ENCODE measurements at places on chromosomes 5 and 9. TPM values are rescaled to one million over a fixed set of nuclear protein-coding genes. Genes with fewer than 3 reads are reported as not detected.

DNA sequence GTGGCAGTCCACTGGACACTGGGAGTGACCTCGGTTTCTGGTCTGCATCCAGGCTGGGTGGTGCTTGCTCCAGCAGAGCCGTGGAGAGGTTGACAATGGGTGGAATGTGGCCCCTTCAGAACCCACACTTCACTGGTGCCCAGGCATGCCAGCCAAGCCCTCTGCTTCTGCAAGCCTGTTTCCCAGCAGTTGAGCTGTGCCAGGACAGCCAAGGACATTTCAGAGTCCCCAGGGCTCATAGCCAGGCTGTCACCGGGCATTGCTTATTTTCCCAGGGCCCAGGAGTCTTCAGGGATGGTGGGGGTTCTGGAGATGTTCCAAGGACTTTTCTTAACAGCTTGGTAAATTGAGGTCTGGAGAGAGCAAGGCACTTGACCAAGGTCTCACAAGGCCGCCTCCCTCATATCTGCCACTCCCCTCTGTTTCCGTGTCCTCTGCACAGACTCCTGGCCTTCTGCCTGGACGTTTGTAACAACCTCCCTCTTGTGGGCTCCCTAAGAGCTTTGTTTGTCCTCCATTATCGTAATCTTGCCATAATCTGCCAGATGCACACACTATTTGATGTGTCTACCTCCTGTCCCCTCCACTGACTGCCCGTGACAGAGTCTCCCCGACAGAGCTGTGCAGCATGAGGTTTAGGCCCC is 3.8 kb upstream of the NDST1 start:
- H3K4me3 ChIP-seq, result no peak overlapping the region
- peaks cover 100% of the 10 kb centered on the region for H3K4me1 ChIP-seq
- no peak for DNase-seq
- no peaks in the 10 kb centered on the region for H3K27me3 ChIP-seq

DNA sequence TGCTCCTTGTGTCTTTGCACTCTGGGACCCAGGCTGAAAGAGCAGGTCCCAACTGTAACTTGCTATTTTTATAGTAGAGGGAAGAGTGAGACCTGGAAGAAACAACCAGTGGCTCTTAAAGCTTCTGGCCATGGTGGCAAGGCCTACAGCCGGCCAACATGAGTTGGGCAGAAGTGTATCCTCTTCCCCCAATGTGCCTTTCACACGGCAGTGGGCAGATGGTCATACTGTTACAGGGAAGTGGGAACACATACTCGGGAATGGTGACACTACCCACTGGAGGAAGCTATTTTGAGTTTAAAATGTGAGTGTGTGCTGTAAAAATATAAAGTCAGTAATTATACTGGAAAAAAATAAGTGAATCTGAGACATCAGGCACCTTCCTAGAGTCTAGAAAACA is 116.0 kb downstream of the MVB12B start:
- H3K27ac ChIP-seq, result no peak overlapping the region
- no peaks in the 10 kb centered on the region for H3K27me3 ChIP-seq
- no peak overlapping the region for H3K4me3 ChIP-seq
- H3K4me1 ChIP-seq, result no peaks in the 10 kb centered on the region
- no peak for DNase-seq

- DNase-seq, result no peak
- H3K36me3 ChIP-seq, result no peaks in the 10 kb centered on the region
- no peaks in the 10 kb centered on the region for H3K4me1 ChIP-seq
- H3K27me3 ChIP-seq, result no peaks in the 10 kb centered on the region
- no peak overlapping the region for H3K27ac ChIP-seq
Observed at GRCh38 chr9:114450181-114450580, 55.1 kb downstream of the WHRN start.

- no peak overlapping the region for H3K27ac ChIP-seq
- H3K36me3 ChIP-seq, result peaks cover 6% of the 10 kb centered on the region
- no peaks in the 10 kb centered on the region for H3K4me1 ChIP-seq
- no peak for DNase-seq
Observed at GRCh38 chr9:93671020-93671338, 94.6 kb downstream of the PHF2 start.

- no peaks in the 10 kb centered on the region for H3K27me3 ChIP-seq
- H3K27ac ChIP-seq, result no peak overlapping the region
- no peaks in the 10 kb centered on the region for H3K4me1 ChIP-seq
- H3K4me3 ChIP-seq, result no peak overlapping the region
- no peaks in the 10 kb centered on the region for H3K36me3 ChIP-seq
- no peak for DNase-seq
Observed at GRCh38 chr9:71498691-71499090, 269.6 kb downstream of the CEMIP2 start.

The ARID3C gene
- total RNA-seq, result not detected

- no peaks in the 10 kb centered on the region for H3K4me1 ChIP-seq
- DNase-seq, result no peak
- H3K27me3 ChIP-seq, result no peaks in the 10 kb centered on the region
- no peaks in the 10 kb centered on the region for H3K36me3 ChIP-seq
- H3K4me3 ChIP-seq, result no peak overlapping the region
Observed at GRCh38 chr5:128305341-128305740, 221.8 kb downstream of the SLC12A2 start.

- H3K36me3 ChIP-seq, result no peaks in the 10 kb centered on the region
- no peak overlapping the region for H3K27ac ChIP-seq
- no peak overlapping the region for H3K4me3 ChIP-seq
- H3K27me3 ChIP-seq, result no peaks in the 10 kb centered on the region
- no peak for DNase-seq
Observed at GRCh38 chr9:35859310-35859989, 10.8 kb downstream of the OR13J1 start.

DNA sequence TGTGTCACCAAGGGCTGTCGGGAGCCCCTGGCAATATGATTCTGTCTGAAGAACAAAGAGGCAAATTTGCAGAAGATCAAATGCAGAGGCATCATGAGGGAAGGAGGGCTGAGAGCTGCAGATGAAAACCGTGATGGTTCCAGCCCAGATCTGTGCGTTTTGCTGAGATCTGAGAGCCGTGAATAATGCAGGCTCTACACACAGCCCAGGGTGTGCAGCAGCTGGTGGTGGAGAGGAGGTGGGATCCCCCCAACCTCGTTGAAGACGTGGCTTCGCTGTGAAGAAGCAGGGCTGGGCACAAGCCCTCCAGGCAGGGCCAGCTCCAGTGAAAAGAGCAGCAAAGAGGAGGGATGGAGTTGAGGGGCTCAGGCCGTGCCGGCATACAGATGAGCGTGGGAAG is 75.5 kb downstream of the TSPAN17 start:
- H3K4me3 ChIP-seq, result no peak overlapping the region
- H3K36me3 ChIP-seq, result no peaks in the 10 kb centered on the region
- no peaks in the 10 kb centered on the region for H3K4me1 ChIP-seq
- DNase-seq, result no peak
- H3K27me3 ChIP-seq, result peaks cover 3% of the 10 kb centered on the region

The FGF1 gene
- not detected for total RNA-seq

The TRIM41 gene
- 22.1 TPM for total RNA-seq

DNA sequence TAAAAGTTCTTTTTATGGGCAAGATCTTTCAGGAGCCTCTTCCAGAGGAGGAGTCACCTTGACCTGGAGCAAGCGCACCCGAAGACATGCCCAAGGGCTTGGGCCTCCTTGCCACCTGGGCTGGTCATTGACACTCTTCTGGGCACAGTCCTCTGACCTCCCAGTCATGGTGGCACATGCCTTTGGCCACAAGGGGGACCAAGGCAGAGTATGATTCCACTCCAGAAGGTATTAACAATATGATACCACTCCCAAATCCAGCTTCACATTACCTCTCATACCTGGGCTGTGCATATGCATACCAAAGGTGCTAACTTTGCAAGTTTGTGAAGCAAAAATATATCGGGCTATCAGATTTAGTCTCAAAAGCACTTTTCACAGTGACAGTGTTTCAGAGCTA is 84.6 kb downstream of the MAST4 start:
- no peaks in the 10 kb centered on the region for H3K27me3 ChIP-seq
- no peaks in the 10 kb centered on the region for H3K4me1 ChIP-seq
- no peaks in the 10 kb centered on the region for H3K36me3 ChIP-seq
- H3K27ac ChIP-seq, result no peak overlapping the region
- H3K4me3 ChIP-seq, result no peak overlapping the region
- no peak for DNase-seq

The LVRN gene
- not detected for total RNA-seq

DNA sequence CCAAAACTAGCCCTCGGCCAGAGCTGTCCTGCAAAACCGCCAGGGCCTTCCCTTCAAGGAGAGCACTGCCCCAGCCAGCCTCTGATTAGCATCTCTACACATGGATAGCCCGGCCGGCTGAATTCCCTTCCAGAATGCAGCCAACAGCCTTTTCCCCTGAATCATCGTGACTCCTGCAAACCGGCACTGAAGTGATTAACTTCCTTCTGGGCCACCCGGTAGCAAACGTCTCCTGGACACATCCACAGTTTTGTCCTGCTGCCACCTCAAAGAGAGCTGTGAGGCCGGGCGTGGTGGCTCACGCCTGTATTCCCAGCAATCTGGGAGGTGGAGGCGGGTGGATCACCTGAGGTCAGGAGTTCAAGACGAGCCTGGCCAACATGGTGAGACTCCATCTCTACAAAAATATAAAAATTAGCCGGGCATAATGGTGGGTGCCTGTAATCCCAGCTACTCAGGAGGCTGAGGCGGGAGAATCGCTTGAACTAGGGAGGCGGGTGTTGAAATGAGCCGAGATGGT is 21.1 kb upstream of the EEIG1 start:
- peak overlapping the region; percentile 12 for H3K27ac ChIP-seq
- DNase-seq, result no peak
- no peaks in the 10 kb centered on the region for H3K27me3 ChIP-seq
- H3K4me1 ChIP-seq, result peaks cover 17% of the 10 kb centered on the region

- H3K27me3 ChIP-seq, result no peaks in the 10 kb centered on the region
- H3K4me3 ChIP-seq, result no peak overlapping the region
- no peak for DNase-seq
- no peaks in the 10 kb centered on the region for H3K36me3 ChIP-seq
Observed at GRCh38 chr5:133469252-133469651, 143.1 kb downstream of the FSTL4 start.

GRCh38 chr5:179678223-179679013 is 2.4 kb downstream of the CBY3 start:
- H3K4me1 ChIP-seq, result peaks cover 15% of the 10 kb centered on the region
- no peaks in the 10 kb centered on the region for H3K27me3 ChIP-seq
- peak overlapping the region; percentile 93 for H3K27ac ChIP-seq
- H3K4me3 ChIP-seq, result peak overlapping the region; percentile 57
- H3K36me3 ChIP-seq, result no peaks in the 10 kb centered on the region

DNA sequence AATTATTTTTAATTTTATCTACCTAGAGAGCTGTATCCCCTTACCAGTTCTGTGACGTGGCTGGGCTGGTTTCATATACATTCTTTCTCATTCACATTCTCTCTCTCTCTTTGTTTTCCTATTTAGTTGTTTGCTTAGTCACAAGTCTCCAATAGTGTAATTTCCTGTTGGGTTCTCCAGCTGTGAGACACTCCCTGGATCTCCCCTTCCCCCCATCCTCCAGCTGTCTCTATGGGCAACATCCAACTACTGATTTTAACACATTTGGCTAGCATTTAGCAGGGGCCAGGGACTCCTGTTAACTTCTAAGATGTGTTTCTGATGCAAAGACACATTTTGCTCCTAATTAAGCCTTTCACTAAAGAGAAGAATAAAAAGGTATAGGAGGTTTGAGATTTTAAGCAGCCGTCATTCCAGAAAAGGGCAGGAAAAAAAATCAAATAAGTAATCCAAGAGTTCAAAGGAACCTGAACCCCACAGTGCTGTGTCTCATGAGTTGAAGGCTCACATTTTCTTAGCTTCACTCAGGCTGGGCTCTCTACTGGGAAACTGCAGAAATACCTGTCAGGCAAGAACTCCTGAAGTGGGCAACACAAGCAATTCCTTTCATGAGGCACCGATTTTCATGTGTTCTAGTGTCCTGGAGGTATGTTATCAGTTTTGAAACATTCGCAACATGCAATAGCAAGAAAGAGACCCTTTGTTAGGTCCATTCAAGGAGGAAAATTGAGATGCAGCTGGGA is 198.7 kb upstream of the C9orf72 start:
- H3K27me3 ChIP-seq, result no peaks in the 10 kb centered on the region
- H3K27ac ChIP-seq, result no peak overlapping the region
- DNase-seq, result no peak
- H3K36me3 ChIP-seq, result no peaks in the 10 kb centered on the region

GRCh38 chr5:14016549-14016948 is 72.1 kb upstream of the DNAH5 start:
- H3K27ac ChIP-seq, result no peak overlapping the region
- H3K27me3 ChIP-seq, result no peaks in the 10 kb centered on the region
- no peak for DNase-seq
- peaks cover 8% of the 10 kb centered on the region for H3K4me1 ChIP-seq

GRCh38 chr9:71928806-71929205 is 17.4 kb downstream of the C9orf85 start:
- peaks cover 51% of the 10 kb centered on the region for H3K4me1 ChIP-seq
- H3K4me3 ChIP-seq, result no peak overlapping the region
- no peak for DNase-seq
- no peaks in the 10 kb centered on the region for H3K36me3 ChIP-seq
- H3K27me3 ChIP-seq, result no peaks in the 10 kb centered on the region
- H3K27ac ChIP-seq, result no peak overlapping the region

The KIF3A gene
- total RNA-seq, result 4.6 TPM

DNA sequence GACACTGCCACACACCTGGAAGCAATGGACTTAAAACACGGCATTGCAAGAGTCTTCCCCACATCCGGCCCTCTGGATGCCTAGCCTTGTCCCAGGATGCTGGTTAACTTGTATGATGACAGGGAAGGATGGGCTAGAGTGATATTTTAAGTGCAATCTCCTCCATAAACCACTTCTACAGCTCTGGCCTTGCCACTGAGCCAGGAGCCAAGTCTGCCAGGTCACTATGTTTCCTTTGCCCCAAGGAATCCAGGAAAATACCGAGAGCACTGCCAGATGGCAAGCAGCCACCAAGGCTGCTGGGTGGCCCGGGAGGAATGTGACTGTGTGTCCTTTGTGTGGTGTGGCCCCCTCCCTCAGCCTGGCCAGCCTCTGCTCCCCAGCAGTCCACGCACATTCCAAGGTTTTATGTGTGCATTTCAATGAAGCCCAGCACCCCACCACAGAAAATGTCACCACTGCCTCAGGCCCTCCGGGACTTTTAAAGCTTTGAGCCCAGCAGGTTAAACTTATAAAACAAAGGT is 106.0 kb downstream of the FRMD3 start:
- no peaks in the 10 kb centered on the region for H3K4me1 ChIP-seq
- no peaks in the 10 kb centered on the region for H3K27me3 ChIP-seq
- H3K36me3 ChIP-seq, result no peaks in the 10 kb centered on the region
- peak overlapping the region; percentile 22 for H3K4me3 ChIP-seq
- peak overlapping the region; percentile 56 for H3K27ac ChIP-seq
- no peak for DNase-seq

GRCh38 chr5:142323480-142324135 is 1.2 kb downstream of the SPRY4 start:
- DNase-seq, result no peak
- H3K4me3 ChIP-seq, result peak overlapping the region; percentile 56
- H3K36me3 ChIP-seq, result no peaks in the 10 kb centered on the region
- H3K4me1 ChIP-seq, result peaks cover 22% of the 10 kb centered on the region
